ENCODE measurements at places on chromosomes 7 and 10.

DNA sequence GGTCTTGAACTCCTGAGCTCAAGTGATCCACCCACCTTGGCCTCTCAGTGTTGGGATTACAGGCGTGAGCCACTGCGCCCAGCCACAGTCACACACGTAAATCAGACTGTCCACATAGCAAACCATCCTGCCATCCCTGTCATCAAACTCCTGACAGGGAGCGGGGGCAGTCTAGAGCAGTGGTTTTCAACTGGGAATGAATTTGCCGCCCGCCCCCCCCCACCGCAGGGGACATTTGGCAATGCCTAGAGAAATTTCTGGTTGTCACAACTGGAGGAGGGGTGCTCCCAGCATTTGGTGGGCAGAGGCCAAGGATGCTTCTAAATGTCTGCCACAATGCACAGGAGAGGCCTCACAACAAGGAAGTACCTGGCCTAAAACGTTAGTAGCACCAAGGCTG, 24.1 kb downstream of the CAMK2G start:
- no peaks in the 10 kb centered on the region for H3K27me3 ChIP-seq
- peaks cover 84% of the 10 kb centered on the region for H3K36me3 ChIP-seq
- H3K27ac ChIP-seq = no peak overlapping the region

GRCh38 chr10:62323751-62324150, 50.4 kb upstream of the ZNF365 start:
- H3K4me1 ChIP-seq = no peaks in the 10 kb centered on the region
- no peak overlapping the region for H3K27ac ChIP-seq
- DNase-seq = no peak
- H3K36me3 ChIP-seq = no peaks in the 10 kb centered on the region

DNA sequence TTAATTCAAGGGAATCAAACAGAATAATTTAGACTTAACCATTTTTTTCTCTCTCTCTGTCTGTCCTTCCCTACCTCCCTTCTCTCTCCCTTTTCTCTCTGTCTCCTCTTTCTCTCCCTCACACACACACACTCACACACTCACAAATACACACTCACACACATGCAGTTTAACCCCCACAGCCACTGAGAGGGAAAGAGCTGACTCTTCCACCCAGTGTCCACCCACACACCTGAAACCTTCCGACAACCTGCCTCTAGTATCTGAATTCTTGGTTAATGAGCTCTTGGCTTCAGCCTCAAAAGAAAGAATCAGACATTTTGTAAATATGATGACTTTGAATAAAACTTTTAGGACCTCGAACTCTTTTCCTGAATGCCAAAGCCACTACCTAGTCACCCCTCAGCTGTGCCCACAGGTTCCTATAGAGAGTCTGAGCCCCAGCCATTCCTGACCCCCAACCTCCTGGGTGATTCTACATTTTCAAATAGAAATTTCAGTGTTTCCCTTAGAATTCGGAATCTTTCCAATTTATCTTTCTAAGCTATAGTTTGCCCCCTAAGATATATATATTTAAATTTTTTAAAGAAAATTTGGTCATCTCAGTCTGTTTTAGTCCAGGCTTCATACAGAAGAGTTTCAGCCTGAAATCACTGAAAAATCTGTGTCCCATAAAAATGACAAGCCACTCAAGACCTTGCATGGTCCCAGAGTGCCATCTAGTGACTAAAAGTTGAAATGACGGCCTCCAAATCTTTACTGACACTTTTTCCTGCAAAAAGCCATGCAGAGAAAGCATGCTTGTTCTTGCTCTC, 202.8 kb downstream of the IPMK start:
- peaks cover 8% of the 10 kb centered on the region for H3K27me3 ChIP-seq
- no peak overlapping the region for H3K27ac ChIP-seq
- H3K4me1 ChIP-seq = peaks cover 4% of the 10 kb centered on the region
- no peak for DNase-seq
- H3K36me3 ChIP-seq = no peaks in the 10 kb centered on the region
- H3K4me3 ChIP-seq = no peak overlapping the region

DNA sequence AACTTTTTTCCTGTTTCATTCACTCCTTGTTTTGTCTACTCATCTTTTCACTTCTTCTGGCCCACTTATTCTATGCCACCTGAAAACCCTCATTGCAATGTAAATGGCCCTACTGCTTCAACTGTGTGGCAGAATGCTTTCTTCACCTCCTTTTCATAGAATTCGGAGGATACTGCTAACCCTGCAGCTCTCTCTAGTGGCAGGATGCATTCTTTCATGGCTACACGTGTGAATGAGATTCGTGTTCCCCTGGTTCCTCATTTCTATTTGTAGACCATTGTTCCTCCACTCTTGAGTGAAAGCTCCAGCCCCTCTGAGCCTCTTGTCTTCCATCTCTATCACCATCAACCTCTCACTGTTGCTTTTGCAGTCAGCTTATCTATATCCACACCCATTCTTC, 20.9 kb upstream of the CYP26C1 start:
- no peak overlapping the region for H3K4me3 ChIP-seq
- H3K27me3 ChIP-seq = no peaks in the 10 kb centered on the region
- no peak overlapping the region for H3K27ac ChIP-seq
- H3K4me1 ChIP-seq = no peaks in the 10 kb centered on the region
- peaks cover 1% of the 10 kb centered on the region for H3K36me3 ChIP-seq

DNA sequence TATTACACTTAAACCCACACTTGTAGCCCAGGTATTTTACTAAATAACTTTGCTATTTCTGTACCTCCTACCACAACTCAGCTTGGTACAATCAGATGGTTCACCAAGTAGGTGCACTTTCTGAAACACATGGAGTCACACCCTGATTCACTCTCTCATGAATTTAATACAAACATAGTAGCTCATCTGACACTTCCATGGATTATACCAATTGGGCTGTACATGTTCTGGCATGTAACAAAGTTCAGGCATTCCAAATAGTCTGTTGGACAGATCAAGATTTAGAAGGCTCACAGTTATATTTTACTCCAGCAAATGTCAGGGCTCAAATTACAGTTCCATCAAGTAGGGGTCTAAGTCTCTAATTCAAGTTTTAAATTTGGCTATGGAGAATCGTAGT, 62.2 kb upstream of the RNF148 start:
- no peak for DNase-seq
- no peaks in the 10 kb centered on the region for H3K36me3 ChIP-seq
- H3K27me3 ChIP-seq = no peaks in the 10 kb centered on the region
- no peak overlapping the region for H3K27ac ChIP-seq

- no peak overlapping the region for H3K4me3 ChIP-seq
- H3K27me3 ChIP-seq = no peaks in the 10 kb centered on the region
- no peaks in the 10 kb centered on the region for H3K4me1 ChIP-seq
- no peak for DNase-seq
- H3K27ac ChIP-seq = no peak overlapping the region
Measured at GRCh38 chr10:101940916-101941315, 97.3 kb upstream of the KCNIP2 start.

- no peak for DNase-seq
- H3K4me3 ChIP-seq = no peak overlapping the region
- H3K27ac ChIP-seq = no peak overlapping the region
- peaks cover 2% of the 10 kb centered on the region for H3K27me3 ChIP-seq
- peaks cover 9% of the 10 kb centered on the region for H3K4me1 ChIP-seq
Measured at GRCh38 chr7:112505495-112505894, 24.7 kb downstream of the LSMEM1 start.

DNA sequence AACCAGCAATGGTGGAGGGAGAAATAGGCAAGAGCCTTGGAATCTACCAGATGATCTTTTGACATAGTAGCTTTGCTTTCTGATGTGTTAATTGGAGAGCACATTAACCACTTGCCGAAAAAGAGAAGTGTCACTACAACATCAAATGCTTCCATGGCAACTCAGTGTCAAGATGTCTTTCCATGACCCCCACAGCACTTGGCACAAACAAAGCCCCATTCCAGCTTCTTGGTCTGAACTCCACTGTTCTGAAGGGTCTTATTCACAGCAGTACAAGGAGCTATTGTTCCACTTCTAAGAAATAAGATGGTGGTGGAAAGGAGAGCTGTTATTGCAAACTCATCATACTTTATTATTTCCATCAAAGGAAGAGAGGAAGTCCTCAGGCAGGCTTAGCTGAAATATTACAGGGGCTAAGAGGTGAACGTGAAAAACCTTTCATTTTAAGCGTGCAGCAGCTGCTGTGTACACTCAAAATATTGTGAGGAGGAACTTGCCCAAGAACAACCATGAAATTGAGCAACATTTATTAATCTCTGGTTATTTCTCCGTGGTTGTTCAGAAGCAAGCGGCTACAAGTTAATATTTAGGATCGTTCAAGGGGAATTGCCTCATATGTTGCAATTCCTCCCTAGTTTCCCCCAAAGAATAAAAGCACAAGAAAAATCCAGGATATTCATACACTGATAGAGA, 354.8 kb upstream of the CELF2 start:
- no peak for DNase-seq
- no peaks in the 10 kb centered on the region for H3K36me3 ChIP-seq

Data from activated T-cell treated with anti-CD3 and anti-CD28 coated beads, Interleukin-2, amount 50 U/mL, for 24 hours (primary cell).